ENCODE measurements at places on chromosomes 7 and 10.

GRCh38 chr7:29063236-29063635 is 83.1 kb downstream of the CPVL start:
- no peak for DNase-seq

- DNase-seq, result no peak
Measured at GRCh38 chr7:285731-286130, 4.2 kb upstream of the FOXL3 start.

- DNase-seq, result no peak
Measured at GRCh38 chr7:142813226-142813625, 41.6 kb upstream of the EPHB6 start.

DNA sequence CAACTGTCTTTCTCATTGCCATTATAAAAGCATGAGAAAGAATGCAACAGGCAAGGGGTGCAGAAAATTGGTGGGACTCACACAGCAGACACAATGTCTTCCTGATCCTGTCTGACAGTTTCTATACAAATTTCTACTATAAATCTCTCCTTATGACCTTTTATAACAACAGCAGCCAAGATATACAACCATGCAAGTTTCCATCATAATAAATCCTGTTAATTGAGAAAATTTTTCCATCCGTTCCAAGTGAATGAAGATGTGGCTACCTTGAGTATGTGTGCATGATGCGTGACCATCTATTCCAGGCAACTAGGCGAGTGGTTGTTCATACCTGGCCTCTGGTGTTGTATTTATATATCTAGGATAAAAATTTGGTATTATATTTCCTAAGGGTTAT is 216.7 kb downstream of the BBS9 start:
- DNase-seq, result no peak

GRCh38 chr10:18620856-18621255 is 30.5 kb downstream of the NSUN6 start:
- no peak for DNase-seq

DNA sequence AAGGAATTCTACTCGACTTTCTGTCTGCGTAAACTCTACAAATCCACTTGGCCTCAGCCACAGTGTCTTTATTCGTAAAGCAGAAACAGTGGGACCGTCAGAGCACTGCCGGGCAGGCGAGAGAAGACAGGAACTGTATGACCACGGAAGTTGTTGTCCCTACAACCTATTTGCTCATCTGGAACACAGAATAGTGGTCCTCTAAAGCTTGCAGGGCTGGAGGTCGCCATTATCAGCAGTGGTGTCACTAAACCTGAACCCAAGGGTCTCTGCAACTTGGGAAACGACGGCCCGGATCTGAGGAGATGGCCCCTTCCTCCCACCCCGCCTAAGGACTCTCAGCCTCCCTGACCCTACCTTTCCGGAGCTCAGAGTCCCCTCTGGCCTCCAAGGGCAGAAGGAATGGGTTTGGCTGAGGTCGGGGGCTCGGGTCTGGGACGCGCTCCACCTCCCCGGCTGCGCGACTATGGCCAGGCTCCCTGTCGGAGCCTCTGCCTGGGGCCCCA is 442 bp downstream of the STYXL1 start:
- DNase-seq, result no peak

- no peak for DNase-seq
Measured at GRCh38 chr7:84237533-84238173, 43.1 kb upstream of the SEMA3A start.

DNA sequence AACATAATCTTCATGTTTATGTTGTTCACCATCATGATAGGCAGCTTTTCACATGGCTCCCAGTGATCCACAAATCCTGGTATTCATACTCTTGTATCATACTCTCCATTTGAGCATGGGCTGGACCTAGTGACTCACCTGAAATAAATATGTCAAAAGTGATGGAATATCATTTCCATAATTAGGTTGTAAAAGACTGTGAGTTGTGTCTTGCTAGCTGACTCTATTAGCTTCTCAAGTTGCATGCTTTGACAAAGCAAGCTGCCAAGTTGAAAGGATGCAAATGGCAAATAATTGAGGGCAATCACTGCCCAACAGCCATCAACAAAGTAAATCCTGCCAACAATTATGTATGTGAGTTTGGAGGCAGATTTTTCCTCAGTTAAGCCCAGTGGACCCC is 300.4 kb downstream of the AHR start:
- no peak for DNase-seq
